ENCODE measurements at places on chromosomes 1 and 21.

GRCh38 chr1:234368320-234369032, 4.8 kb upstream of the COA6 start:
- H3K27me3 ChIP-seq, result no peaks in the 10 kb centered on the region
- no peak for DNase-seq
- H3K4me1 ChIP-seq, result peaks cover 7% of the 10 kb centered on the region
- no peaks in the 10 kb centered on the region for H3K36me3 ChIP-seq
- H3K27ac ChIP-seq, result no peak overlapping the region
- H3K4me3 ChIP-seq, result no peak overlapping the region

GRCh38 chr1:101137144-101138126, 99.4 kb upstream of the S1PR1 start:
- H3K4me3 ChIP-seq, result no peak overlapping the region
- H3K4me1 ChIP-seq, result peaks cover 14% of the 10 kb centered on the region
- H3K36me3 ChIP-seq, result no peaks in the 10 kb centered on the region

DNA sequence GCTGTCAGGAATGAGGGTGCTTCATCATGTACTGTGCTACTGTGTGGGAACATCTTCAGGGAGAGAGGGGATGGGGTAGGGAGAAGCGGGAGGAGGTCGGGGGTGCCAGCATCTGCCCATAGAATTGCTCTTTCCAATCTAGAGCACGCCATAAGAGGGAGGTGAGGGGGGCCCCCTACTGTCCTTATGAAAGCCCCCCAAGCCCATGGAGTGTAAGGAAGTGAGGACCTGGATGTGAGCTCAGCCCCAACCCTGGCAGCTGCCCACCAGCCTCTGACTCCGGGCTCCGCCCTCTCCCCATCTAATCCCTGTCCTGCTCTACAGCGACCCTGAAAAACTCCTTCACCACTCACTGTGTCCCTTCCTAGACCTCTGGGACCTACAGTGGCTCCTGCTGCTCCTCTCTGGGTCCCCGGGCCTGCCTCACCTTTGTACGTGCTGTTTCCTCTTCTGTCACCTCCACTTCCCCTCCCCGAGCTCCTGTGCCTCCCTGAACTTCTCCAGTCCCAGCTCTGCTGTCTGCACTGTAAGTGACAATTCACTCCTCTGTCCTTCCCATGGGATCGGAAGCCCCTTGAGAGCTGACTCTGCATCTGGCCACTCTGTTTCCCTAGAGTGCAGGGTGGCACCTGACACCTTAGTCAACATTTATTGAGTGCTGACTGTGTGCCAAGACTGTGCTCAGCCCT, 269.4 kb downstream of the PTPRU start:
- no peak overlapping the region for H3K4me3 ChIP-seq
- H3K4me1 ChIP-seq, result no peaks in the 10 kb centered on the region
- no peak for DNase-seq
- H3K36me3 ChIP-seq, result no peaks in the 10 kb centered on the region

DNA sequence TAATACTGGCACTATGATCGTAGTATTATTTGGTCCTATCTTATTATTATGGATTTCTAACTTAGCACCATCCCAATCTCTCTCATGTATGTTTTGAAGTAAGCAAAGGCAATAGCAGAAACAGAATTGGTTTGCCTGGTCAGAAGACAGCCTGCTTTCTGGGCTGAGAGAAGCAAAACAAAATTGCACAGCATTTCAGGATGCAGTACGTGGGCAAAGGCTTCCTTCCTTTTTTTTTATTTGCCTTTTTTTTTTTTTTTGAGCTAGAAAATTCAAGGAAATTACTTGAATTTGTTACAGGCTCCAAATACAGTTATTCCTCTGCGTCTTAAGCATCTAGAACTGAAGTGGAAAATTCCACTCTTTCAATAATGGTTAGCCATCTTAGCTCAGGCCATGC, 8.8 kb downstream of the CDA start:
- H3K27me3 ChIP-seq, result no peaks in the 10 kb centered on the region
- peak; percentile 65 for DNase-seq
- H3K4me1 ChIP-seq, result peaks cover 31% of the 10 kb centered on the region
- no peak overlapping the region for H3K27ac ChIP-seq

DNA sequence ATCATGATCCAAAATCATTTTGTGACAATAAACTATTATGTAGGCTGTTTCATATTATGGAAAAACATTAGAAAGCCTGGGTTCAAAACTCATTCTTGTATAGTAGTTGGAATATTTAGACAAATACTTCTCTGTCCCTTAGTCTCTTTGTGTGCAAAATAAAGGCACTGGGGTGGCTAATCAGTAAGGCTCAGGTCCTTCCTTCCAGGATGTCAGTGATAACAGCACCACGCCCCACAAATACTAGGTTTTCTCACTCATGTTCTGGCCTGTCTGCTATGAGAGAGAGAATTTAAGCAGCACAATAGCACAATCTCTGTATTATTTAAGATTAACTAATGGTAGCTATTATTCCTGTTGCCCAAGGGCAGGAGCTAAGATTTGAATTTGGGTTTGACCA, 458.3 kb upstream of the BEND5 start:
- no peaks in the 10 kb centered on the region for H3K27me3 ChIP-seq
- no peak overlapping the region for H3K27ac ChIP-seq
- no peaks in the 10 kb centered on the region for H3K4me1 ChIP-seq
- H3K4me3 ChIP-seq, result no peak overlapping the region

- H3K36me3 ChIP-seq, result no peaks in the 10 kb centered on the region
- no peak for DNase-seq
- H3K27me3 ChIP-seq, result no peaks in the 10 kb centered on the region
These were observed 18.7 kb upstream of the ZNF362 start for GRCh38 chr1:33237579-33237978.

DNA sequence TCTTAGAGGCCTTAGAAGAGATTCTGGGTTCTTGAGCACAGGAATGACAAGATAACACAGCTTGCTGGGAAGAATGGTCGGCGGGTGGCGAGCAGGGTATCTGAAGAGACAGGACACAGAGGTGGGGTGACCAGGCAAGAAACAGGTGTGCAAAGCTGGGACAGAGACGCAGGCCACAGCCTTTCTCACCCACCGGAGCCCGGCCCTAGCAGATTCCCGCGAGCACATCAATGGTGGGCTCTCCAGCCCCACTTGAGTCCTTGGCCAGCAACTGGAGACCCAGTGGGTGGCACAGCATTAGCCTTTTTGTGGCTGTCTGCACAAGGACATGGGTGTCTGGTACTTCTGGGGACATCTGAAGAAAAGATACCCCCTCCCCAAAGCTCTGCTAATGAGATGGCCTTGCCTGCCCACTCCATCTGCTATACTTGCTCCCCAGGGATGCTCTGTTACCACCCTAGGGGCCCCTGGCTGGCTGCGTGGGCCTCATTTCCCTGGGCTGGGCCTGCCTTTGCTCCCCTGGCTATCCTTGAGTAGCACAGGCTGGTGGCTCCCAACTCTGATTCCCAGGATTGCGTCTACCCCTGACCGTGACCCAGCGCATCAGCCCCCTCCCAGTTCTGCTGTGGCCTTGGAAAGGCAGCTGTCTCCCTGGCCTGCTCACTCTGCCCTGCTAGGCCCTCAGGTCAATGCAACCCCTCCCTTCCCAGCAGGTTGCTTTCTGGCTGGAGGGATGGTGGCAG, 127.2 kb upstream of the ADAR start:
- H3K27me3 ChIP-seq, result no peaks in the 10 kb centered on the region
- no peak for DNase-seq
- no peaks in the 10 kb centered on the region for H3K36me3 ChIP-seq
- H3K4me3 ChIP-seq, result no peak overlapping the region

GRCh38 chr1:219324629-219325367, 151.1 kb downstream of the LYPLAL1 start:
- no peak for DNase-seq
- no peak overlapping the region for H3K27ac ChIP-seq
- H3K4me3 ChIP-seq, result no peak overlapping the region

DNA sequence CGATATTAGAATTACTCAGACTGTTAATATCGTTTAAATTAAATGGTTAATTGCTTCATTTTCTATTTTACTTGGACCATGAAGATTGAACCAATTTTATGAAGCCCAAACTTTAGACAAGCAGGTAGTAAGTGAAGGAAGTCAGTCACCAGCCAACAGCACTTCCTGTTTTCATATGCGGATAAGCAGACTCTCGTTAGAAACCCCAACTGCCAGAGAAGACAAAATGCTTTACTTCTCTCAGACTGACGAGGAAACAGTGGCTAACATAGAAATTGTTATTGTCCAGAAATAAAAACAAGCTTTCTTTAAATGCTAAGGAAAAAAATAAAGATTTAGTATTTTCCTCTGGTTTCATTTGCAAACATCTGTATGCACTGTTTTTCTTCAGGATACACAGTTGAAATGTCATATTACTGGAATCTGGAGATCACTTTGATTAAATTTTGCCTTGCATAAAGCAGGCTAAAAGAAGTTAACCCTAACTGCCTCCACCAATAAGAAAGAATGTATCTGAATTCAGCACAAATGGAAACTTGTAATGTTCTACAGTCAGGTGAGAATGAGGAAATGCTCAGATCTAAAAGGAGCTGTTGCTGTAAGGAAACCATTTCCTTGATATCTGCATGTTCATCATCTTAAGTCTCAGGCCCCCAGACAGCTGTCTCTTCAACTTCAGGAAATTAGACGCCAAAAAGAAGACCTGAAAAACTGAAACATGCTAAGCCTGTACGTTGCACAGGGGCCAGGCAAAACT, 129.8 kb upstream of the SAMSN1 start:
- DNase-seq, result no peak
- H3K27ac ChIP-seq, result peak overlapping the region; percentile 11
- H3K27me3 ChIP-seq, result no peaks in the 10 kb centered on the region
- H3K36me3 ChIP-seq, result no peaks in the 10 kb centered on the region
- no peak overlapping the region for H3K4me3 ChIP-seq
- H3K4me1 ChIP-seq, result peaks cover 20% of the 10 kb centered on the region

GRCh38 chr1:180976732-180977357, 45.8 kb downstream of the STX6 start:
- H3K27ac ChIP-seq, result no peak overlapping the region
- no peaks in the 10 kb centered on the region for H3K27me3 ChIP-seq
- DNase-seq, result no peak
- peaks cover 6% of the 10 kb centered on the region for H3K4me1 ChIP-seq
- no peak overlapping the region for H3K4me3 ChIP-seq
- peaks cover 32% of the 10 kb centered on the region for H3K36me3 ChIP-seq

DNA sequence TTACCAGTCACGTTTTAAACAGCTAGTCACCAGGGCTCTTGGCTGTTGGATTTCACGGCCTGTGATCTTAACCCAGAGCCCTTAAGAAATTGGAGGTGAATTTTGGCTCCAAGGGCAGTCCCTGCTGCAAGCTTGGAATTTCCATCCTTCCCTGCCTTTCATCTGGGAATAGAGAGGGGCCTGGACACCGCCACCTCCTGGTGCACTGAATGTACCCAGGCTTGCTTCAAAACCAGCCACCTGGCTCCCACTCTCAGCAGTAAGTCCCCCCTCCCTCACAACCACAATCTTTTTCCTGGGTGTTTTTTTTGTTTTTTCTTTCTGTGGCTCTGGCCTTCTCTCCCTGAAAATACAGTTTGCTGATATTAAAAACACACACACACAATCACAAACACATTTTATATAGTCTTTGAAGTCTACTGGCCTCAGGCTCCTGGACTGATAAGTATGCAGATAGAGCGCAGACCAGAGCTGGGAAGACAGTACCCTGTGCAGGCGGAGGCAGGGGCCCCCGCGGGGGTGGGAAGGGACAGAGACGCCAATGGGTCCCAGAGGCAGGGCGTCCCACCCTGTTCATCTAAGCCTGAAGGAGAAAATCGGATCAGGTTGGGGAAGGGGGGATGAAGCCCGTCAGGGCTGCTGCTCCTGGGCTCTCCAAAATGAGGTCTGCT, 65.8 kb upstream of the IGSF21 start:
- H3K27me3 ChIP-seq, result peaks cover 2% of the 10 kb centered on the region
- H3K27ac ChIP-seq, result no peak overlapping the region
- H3K4me3 ChIP-seq, result no peak overlapping the region
- no peaks in the 10 kb centered on the region for H3K36me3 ChIP-seq

DNA sequence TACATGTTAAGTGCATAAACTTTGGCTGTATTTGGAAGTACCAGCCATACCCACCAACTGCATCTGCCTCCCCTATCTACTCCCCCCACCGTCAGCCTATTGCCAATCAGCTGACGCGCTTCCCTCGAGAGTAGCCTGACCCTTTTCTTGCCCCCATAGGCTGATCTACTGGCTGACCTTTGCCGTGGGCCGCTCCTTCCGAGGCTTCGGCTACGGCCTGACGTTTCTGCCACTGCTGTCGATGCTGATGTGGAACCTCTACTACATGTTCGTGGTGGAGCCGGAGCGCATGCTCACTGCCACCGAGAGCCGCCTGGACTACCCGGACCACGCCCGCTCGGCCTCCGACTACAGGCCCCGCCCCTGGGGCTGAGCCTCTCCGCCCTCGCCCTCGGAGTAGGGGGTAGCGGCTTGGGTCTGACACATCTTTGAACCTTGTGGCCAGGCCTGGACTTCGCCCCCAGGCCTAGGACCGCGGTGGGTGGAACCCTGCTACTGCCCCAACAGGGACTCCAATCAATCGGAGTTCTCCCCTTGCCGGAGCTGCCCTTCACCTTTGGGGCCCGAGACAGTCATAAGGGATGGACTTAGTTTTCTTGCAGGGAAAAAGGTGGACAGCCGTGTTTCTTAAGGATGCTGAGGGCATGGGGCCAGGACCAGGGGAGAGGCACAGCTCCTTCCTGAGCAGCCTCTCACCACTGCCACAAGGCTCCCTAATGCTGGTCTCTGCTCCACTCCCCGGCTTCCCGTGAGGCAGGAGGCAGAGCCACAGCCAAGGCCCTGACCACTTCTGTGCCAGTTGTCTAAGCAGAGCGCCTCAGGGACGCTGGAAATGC, 4.0 kb downstream of the GLMP start:
- H3K36me3 ChIP-seq, result peaks cover 4% of the 10 kb centered on the region
- DNase-seq, result peak; percentile 76
- peak overlapping the region; percentile 75 for H3K4me3 ChIP-seq
- H3K27ac ChIP-seq, result no peak overlapping the region
- H3K27me3 ChIP-seq, result no peaks in the 10 kb centered on the region
